ENCODE measurements at places on chromosomes 4 and X. TPM values are rescaled to one million over a fixed set of nuclear protein-coding genes. Genes with fewer than 3 reads are reported as not detected.

DNA sequence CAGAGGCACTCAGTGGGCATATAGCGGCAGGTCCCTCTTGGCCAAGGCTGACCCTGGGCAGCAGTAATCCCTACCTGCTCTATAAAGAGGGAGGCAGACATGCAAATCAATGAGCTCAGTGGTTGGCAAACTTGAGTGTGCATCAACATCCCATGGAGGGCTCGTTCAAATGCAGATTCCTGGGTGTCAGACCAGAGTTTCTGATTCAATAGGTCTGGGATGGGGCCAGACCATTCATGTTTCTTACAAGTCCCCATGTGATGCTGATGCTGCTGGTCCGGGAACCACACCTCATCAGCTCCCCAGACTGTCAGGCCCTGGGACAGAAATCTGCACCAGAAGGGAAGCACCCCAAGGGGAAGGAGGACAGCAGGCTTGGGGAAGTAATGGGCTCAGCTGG is 38.9 kb upstream of the HMGB3 start:
- DNase-seq: no peak

GRCh38 chr4:128830906-128831503 is 21.5 kb downstream of the JADE1 start:
- no peak for DNase-seq

- DNase-seq: no peak
These were observed 114.2 kb downstream of the COMMD8 start for GRCh38 chr4:47349326-47349725.

DNA sequence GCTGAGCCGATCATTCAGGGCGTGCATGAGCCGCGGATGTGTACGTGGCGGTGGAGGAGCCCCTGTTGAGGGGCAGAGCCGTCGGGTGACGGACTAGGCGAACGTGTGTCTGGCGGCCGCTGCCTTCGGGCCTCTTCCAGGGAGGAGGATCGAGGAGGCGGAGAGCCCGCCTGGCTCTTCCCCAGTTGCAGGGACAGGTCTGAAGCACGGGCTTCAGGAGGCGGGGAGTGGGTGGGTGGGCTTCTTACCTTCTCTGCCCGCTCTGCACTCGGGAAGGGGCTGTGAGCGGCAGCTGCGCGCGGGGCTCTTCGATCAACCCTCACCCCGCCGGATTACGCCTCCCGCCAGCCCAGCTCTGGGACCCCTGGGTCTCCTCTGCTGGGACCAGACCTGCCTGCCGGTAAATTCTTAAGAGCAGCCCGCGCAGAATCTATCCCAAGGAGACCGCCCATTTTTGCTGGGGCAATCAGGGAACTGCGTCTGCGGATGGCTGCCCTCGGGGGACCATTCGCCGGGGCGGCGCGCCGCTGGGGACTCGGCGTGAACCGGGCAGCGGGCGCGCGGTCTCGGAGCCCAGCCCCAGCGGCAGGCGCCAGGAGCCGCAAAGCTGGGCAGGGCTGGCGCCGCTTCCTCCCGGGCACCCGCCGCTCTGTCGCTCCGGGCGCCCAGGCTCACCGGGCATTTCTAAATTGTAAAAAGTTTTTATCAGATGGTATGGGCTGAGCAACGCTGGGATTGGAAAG is 4.9 kb downstream of the PLAC8 start:
- DNase-seq: peak; percentile 45

DNA sequence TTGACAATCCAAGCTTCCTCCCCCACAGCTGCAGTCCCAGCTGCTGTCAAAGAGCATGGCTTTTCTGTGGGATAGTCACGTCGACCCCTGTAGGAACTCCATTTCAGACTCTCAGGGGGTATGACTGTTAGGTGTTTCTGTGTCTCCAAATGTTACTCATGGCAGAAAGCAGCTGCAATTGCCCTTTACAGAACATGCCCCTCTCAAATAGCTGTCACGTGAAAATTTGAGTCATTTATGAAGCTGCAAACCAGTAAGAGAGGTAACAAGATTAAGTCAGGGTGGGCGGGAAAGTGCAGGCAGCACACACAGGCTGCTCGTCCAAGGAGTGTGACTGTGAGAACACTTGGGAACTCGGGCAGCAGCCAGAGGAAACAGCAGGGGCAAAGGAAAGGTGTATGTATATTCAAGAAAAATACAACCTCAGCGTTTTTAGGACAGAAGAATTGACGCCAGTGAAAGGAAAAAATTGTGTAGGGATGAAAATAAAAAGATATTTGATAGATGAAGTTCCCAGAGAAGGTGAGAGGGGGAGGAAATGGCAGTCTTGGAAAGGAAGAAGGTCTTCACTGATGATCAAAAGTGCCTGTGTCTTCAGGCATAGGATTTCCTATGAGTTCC is 66.5 kb upstream of the TMEM184C start:
- DNase-seq: no peak

- no peak for DNase-seq
These were observed 51.1 kb downstream of the RPS6KA3 start for GRCh38 chrX:20215565-20215964.

The CTAG2 gene
- not detected for total RNA-seq

- no peak for DNase-seq
These were observed 129.8 kb downstream of the UGT8 start for GRCh38 chr4:114728426-114728825.

- DNase-seq: no peak
These were observed 897.5 kb downstream of the PCDH7 start for GRCh38 chr4:31617667-31618066.

The BEND2 gene
- total RNA-seq: not detected

DNA sequence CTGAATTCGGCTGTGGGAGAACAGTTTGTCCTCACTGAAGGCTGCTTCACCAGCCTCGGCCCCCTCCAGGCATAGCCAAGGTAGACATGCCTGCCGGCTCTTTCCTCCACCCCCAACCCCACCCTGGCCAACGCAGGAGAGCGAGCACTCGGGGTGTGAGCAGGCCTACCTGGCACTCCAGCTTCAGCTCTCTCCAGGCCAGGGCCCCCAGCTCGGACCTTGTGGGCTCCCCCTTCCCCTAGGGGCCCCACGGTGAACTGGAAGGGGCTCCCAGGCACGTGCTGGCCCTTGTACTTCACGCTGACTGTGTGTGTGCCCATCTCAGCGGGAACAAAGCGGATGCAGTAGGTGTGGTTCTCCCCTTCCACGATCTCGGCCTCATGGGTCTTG is 22.4 kb downstream of the FLNA start:
- no peak for DNase-seq

DNA sequence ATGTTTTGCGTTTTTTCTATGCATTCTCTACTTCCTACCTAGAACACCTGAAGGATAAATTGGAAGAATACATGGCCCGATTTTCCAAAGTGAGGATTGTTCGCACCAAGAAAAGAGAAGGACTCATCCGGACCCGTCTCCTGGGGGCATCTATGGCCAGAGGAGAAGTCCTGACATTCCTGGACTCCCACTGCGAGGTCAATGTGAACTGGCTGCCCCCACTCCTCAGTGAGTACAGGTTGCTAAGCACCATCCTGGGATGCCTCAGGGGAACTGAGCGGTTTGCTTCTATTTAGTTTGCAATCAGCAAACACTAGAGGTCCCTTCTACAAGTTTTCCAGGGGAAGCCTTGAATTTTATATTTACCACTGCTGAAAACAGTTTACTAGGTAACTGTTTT is 359.3 kb upstream of the GALNT7 start:
- no peak for DNase-seq

The PRDM8 gene
- 30.5 TPM for total RNA-seq

The TAF7L gene
- total RNA-seq: 0.31 TPM

DNA sequence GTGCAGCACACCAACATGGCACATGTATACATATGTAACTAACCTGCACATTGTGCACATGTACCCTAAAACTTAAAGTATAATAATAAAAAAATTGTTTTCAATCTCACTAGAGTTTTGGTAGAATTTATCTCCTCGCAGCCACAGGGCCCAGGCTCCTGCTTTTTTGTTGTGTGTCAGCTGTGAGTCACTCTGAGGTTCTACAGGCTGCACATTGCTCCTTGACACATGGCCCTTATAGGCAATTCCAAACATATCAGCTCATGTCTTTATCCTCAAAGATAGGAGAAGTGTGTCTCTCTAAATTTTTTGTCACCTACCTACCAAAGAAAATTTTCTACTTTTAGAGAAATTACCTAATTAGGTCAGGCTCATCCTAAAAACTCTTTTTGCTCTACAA is 252.1 kb upstream of the ADGRL3 start:
- DNase-seq: no peak

The MPP1 gene
- total RNA-seq: 11.3 TPM

GRCh38 chr4:16270454-16271328 is 44.4 kb upstream of the TAPT1 start:
- peak; percentile 22 for DNase-seq

DNA sequence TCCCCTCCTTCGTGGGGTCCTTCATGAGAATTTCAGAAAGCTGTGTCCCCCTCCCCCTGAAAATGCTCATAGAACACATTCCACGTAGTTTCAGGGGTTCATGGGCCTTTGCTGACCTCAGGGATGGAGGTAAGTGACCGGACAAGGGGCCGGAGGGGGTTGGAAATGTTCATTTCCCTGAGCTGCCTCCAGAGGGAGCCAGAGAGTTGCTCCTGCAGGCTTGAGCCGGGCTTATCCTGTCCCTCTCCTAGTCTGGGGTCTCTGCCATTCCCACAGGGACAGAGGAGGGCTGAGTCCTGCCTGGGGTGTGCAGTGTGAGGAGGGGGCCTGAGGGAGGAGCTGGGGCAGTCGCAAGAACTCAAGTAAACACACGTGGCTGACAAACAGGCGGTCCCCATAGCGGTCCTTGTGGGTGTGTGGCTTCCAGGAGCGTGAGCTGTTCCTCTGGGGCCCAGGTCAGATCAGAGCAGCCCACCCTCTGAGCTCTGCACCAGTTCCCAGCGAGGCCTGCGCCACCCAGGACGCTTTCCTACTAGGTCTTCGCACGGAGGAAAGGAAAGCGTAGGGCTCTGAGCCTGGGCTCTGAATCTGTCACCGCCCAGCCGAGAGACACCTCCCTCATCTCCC is 62.5 kb downstream of the WFS1 start:
- peak; percentile 69 for DNase-seq

- DNase-seq: no peak
These were observed 1057.0 kb upstream of the SLIT2 start for GRCh38 chr4:19194672-19195071.

GRCh38 chrX:17553469-17553868 is 178.5 kb downstream of the NHS start:
- DNase-seq: no peak

The MAGEB16 gene
- total RNA-seq: not detected

The MAGEA9 gene
- not detected for total RNA-seq

The PRRG3 gene
- total RNA-seq: 3.7 TPM

DNA sequence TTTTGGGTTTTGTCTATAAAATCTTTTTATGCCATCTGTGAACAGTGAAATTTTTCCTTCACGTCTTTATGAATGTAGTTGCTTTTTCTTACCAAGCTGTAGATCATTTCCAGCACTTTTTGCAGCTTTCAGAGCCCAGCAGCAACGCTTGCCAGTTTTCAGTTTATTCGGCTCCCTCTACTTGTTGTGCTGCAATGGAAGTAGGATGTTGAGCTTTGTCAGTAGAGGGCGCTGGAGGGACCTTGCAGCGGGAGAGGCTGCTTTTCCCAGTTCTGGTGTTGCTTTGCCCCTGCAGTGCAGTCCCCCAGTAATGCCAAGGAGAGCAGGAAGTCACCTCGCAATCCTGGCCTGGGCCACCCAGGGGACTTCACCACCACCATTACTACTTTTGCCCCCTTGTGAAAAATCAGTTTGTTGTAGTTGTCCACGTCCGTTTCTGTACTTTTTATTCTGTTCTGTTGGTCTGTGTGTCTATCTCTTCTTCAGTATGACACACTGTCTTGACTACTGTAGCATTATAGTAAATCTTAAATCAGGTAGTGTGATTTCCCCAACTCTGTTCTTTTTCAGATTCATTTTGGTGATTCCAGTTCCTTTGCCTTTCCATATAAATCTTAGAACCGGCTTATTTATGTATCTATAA is 21.8 kb downstream of the CMC4 start:
- peak; percentile 66 for DNase-seq

The ARHGEF38 gene
- total RNA-seq: not detected

GRCh38 chr4:122658818-122659295 is 38.0 kb upstream of the IL21 start:
- DNase-seq: no peak

GRCh38 chrX:51024106-51024696 is 113.7 kb downstream of the BMP15 start:
- no peak for DNase-seq

The TCEAL8 gene
- total RNA-seq: 81.2 TPM

GRCh38 chrX:120514236-120514635 is 45.1 kb upstream of the LAMP2 start:
- DNase-seq: peak; percentile 2

DNA sequence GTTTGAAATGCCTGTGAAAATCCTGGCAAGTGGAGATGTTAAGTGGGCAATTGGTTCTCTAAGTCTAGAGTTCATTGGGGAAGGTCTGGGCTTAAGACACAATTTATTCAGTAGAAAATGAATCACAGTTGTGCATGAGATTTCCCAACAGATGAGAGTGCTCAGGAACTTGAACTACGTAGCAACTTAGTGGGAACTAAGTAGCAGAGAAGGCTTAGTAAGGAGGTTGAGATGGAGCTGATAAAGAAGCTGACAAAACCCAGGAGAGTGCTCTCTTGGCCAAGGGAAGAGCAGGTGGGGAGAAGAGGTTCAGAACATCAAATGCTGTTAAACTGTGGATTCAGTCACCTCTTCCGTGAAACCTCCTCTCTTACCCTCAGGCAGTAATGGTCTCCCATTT is 33.0 kb downstream of the AFF1 start:
- DNase-seq: no peak

GRCh38 chr4:78370631-78371372 is 180.8 kb upstream of the ANXA3 start:
- no peak for DNase-seq

DNA sequence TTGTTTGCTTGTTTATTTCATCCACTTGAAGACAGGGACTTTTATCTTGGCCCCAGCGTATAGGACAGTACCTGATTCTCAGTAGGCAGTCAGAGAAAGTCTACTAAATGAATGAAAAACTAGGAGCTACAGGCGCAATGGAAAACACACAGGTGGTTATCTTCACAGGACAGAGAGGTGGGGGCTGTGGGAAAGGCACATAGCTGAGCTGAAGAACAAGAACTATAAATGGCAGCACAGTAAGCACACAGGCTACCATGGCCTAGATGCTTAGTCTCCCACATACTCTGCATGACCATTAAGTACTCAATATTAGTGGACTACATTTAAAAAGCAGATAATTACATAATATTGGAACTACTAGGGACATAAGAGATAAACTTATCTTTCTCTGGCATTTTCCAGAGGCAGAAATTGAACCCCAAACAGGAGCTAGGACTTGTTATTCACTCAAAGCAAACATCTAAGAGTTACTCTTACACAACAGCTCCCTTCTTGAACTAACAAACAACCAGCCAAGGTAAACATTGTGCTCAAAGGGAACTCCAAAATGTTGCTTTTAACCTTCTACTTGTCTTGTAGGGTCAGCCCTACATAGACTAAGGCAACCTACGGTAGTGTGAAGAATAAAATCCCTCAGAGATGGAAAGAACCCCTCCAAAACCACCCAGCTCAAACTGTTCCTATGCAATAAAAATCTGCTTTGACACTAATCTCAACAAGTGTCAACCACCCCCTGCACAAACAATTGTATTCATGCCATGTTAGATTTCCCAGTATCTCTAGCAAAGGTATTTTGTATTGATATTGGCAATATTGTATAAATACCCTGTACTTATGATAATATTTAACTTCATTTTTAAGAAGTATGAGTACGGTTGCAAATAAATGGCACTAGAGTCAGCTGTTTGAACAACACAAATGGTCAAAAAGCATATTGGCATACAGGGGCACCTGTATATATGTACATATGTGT is 593.6 kb downstream of the KLHL13 start:
- DNase-seq: no peak

The OPRPN gene
- total RNA-seq: not detected

The PRPS1 gene
- total RNA-seq: 41.0 TPM

The NWD2 gene
- total RNA-seq: not detected

All from endothelial cell (in vitro differentiated cells).